Ureter (tissue), 1 donor: ENCODE measurements at places on chromosomes 7 and 10.

- DNase-seq: no peak
These were observed 41.6 kb upstream of the AQP1 start for GRCh38 chr7:30869794-30870611.

DNA sequence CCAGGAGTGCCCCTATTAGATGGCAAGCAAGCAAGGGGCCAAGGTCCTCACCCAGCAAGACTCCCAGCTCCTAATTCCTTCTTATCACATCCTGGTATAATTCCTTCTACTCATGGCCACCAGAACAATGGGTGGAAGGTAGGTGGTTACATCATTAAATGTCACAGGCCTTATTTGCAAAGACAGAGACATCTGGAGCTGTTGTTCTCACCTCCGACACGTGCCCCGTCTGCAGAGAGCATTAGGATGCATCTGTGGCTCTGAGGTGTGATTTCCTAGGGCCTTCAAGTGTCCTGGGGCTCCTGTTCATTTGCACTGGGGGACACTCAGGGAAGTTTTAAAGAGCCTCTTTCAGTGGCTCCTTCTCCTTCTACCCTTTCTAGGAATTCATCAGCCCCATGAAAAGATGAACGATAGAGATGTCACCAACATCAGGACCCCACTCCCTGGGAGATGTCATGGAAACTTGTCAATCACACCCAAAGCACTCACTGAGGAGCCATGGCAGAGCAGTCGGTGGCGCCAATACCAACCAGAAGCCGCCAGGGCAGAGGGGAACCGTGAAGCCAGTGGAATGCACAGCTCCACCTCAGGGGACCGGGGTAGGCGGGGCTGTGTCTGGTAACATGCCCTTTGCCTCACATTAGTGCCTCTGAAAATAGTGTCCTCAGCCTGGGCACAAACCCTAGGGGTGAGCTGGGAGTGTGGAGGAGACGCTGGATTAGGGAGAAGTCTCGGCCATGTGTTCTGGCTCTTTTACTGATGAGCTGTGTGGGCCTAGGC, 2.9 kb upstream of the ATP6V0E2 start:
- no peak for DNase-seq

GRCh38 chr7:152133804-152134203, 108.3 kb downstream of the GALNT11 start:
- no peak for DNase-seq

DNA sequence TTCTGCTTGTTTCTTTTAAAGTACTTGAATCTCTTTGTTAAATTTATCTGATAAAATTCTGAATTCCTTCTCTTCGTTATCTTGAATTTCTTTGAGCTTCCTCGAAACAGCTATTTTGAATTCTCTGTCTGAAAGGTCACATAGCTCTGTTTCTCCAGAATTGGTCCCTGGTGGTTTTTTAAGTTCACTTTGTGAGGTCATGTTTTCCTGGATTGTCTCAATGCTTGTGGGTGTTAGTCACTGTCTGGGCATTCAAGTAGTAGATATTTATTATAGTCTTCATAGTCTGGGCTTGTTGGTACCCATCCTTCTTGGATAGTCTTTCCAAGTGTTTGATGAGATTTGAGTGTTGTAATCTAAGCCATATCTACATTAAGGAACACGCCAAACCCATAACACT, 1060.6 kb downstream of the LRMDA start:
- DNase-seq: no peak

DNA sequence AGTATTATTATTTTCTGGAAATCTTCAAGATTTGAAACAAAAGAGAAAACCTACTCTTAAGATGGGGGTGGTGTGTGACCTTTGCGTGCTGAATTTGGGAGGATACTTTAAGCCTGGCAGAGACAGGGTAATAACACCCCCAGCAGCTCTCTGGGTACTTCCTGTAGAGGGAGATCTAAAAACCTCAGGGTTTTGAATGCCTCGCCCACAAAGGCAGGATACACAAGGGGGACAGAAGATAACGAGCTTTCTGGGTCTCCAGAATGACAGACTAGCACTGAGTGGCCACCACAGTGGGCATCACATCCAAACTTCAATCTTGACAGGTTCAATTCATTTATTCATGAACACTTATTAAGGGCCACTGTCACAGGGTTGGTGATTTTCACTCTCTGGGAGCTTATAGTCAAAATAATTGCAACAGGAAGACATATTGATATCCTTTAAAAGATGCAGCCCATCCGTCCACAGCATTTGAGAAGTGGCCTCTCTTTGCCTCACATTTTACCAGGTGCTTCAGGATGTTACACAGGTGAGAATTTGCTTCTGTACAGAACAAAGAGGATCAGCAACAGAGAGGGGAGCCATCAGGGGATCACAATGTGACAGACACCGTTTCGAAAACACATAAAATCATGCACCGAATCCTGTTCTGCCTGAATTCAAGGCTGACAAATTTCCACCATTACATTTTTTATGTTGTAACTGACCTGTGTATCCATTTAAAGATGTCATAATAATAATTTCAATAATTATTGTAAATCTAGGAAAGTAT, 14.3 kb downstream of the CPA1 start:
- DNase-seq: no peak

- no peak for DNase-seq
These were observed 57.6 kb downstream of the LYZL1 start for GRCh38 chr10:29346296-29347001.

- peak; percentile 53 for DNase-seq
These were observed 82.7 kb downstream of the NOC3L start for GRCh38 chr10:94279835-94280709.
